ENCODE measurements at places on chromosomes 1 and 21. TPM values are rescaled to one million over a fixed set of nuclear protein-coding genes. Genes with fewer than 3 reads are reported as not detected.

DNA sequence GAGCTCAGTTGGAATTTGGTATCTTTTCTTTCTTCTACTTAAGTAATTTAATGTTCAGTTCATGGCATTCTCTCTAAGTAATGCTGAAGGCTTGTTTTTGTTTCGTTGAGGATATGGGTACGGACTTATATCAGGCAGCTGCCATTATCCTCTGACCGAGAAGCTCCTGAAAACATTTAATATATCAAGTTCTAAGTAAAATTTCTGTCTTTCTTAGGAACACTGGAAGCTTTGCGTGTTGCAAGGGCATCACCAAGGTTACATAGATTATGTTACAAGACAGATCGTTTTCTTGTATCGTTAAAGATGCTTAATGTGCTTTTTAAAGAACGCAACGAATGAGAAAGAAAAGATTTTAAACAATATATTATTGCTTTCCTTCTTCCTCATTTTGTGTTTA lies 1.0 kb upstream of the GALNT2 start:
- DNase-seq, result no peak

DNA sequence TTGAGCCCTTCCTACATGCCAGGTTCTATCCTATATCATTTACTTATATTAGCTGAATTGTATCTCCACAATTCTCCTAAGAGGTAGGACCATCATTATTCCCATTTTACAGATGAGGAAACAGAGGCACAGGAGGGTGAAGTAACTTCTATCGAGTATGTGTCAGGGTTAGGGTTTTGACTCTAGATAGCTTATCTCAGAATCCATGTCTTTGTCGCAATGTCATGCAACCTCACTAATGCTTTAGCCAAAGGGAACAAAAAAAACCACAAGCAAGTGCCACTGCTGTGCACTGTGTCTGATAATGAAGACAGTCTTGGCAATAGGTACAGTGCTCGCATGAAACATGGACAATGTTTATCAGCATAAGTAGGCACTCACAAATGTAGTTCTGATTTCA lies 95.4 kb upstream of the CLDN14 start:
- no peak for DNase-seq

DNA sequence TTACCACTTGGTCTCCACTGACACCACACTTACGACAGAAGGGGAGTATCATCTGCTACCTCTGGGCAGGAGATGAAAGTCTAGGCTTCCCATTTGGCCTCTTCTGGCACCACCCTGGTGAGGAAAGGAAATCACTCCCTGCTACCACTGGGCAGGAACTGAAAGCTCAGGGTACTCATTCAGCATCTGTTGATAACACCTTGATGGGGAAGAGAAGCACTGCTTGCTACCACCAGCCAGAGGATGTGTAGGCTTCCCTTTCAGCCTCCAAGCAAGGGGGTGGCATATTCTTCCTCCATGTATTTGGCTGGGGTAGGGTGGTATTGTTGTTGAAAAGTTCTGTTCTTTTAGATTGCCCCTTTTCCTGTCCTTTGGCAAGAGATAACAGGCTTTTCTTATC lies 115.0 kb downstream of the ACBD6 start:
- DNase-seq, result no peak

DNA sequence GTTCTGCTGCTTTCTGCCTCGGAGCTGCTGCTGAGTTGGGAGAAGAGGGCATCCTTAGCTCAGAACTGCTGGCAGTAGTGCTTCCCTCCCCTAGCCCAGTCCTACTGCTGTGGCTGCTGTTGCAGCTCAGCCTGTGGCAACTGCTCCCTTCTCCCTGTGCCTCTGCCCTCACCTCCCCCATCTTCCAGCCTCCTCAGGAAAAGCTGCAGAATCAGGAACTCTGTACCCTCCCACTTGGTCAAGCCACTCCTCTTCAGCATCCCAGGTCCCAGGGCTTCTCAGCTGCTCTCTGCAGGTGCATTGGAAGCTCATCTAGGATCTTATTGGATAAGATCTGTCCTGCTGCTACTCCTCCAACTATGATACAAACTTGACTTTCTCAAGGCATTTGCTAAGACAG lies 316.7 kb downstream of the BRINP2 start:
- peak; percentile 19 for DNase-seq

DNA sequence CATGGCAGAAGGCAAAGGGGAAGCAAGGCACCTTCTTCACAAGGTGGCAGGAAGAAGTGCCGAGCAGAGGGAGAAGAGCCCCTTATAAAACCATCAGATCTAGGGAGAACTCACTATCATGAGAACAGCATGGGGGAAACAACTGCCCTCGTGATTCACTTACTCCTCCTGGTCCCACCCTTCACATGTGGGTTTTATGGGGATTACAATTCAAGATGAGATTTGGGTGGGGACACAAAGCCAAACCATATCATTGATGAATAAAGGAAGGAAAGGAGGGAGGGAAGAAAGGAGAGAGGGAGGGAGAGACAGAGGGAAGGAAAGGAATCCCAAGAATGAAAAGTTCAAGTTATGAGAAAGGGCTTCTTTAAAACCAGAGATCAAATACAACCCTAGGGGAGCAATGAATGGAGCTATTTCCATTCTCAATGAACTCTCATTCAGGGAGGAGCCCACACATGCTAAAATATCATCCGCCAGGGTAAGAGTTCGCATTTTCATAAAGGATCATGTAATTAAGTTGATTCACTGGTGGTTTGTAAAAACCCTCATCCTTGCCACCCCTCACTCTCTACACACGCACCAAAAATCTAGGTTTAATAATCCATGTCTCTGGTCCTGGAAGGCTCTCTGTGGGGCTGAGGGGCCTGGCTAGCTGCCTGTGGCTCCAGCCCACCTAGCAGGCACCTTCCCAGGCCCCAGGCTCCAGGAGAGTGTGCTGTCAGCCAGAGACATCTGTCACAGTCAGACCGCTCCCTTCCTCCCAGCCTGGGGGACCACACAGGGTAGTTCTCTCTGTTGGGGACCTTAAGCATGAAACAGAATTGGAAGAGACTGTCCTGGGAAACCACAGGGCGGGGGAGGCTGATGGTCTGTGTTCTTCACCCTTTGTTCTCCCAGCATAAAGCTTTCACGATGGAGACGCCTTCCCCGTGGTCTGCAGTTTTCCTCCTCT lies 94.0 kb downstream of the CCDC185 start:
- peak; percentile 57 for DNase-seq

CYP2J2 gene
- total RNA-seq, result 0.52 TPM

- no peak for DNase-seq
Observed at GRCh38 chr1:115229016-115229415, 109.0 kb downstream of the NGF start.

DNA sequence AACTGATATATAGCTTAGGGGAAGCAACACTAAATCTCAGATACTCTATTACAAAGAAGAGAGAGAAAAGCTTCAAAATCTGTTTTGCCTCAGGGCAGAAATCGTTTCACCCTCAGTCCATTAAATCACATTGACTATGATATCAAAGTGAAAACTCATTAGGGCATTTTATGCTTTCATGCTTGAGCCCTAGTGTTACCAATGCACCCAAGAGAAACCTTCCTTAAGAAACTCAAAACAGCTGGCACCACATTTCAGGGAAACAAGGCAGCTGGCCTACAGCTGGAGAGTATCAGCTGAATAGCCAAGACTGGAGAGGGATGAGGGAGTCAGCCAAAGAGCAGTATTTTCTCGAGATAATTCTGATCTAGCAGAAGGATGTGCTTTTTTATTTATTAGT lies 14.9 kb downstream of the COLGALT2 start:
- no peak for DNase-seq

DNA sequence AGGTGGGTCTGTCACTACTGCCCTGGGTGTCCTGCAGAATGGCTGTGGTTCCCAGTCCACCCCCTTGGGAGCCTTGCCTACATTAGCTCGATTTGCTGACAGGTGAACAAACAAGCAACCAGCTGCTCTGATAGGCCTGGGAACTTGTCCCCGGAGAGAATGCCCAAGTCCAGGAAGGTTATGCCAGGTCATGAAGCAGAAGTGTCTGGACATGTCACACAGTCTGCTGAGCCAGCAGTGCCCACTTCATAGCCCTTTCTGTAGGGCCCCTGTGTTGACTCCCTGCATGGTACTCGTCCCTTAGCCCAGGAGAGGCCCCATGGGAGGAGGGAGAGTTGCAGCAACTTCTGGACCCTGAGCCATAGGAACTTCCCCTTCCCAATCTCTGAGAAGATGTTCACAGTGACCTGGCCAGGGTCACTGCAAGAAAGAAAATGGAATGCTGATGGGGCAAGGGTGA lies 31.0 kb downstream of the UCK2 start:
- DNase-seq, result no peak

DNA sequence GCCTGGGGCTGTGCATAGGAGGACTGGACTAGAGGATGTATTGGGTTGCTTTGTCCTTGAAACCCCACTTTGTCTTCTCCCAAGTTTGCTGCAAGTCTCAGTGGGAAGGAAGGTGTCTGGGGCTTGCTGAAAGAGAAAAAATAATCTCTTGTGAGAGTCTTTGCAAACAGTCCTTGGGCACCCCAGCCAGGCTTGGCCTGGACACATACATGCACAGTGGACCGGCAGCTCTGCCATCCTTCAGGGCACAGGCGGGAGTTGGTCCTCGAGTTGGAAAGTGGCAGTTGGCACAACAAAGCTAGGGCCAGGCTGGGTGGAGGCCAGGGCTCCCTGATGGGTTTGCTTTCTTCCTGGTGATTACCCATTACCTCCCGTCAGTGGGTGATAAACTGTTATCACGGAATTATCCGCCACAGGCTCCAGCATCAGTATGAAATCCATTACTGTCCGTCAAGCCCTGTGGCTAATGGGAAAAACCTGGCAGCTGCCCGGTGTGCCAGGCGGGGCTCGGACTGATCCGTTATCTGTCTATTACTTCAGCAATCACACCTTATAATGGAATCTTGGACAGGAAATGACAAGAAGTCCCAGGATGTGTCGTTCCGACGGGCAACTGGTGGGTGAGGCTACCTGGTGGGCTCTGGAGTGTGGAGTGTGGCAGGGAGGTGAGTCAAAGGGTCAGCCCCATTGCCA lies 265.7 kb downstream of the GRIK3 start:
- DNase-seq, result no peak

DNA sequence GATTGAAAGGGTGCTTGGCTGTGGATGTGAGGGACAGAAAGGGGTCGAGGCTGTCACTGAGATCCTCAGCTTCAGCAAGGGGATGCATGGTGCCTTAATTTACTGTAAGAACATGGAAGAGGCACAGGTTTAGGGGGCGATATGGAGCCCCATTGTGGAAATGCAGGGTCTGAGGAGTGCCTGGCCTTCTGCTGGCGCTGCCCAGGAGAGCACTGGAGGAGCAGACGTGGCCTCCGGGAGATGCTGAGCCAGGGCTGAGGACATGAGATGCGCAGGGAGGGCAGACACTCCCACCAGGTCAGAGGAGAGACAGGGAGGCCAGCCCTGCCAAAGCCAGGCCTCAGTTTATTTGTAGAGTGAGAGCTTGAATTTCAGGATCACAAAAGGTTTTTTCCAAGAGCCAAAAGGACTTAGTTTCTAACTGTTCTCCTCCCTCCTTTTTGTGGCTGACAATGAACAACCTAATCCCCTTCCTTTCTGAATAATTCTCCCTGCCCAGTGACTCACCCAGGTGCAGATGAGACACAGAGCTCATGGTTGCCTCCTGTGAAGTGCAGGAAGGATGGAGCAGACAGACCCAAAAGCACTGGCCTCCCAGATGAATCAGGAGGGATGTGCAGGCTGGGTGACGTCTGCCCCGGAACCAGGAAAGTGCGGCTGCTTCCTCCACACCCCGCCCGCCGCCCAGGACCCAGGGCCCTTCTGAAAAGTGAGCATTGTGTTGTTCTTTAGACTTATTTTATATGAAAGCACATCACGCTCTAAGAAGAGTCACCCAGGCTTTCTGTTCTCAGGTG lies 73.0 kb upstream of the TMPRSS2 start:
- peak; percentile 44 for DNase-seq

CR1L gene
- 0.48 TPM for total RNA-seq

DNA sequence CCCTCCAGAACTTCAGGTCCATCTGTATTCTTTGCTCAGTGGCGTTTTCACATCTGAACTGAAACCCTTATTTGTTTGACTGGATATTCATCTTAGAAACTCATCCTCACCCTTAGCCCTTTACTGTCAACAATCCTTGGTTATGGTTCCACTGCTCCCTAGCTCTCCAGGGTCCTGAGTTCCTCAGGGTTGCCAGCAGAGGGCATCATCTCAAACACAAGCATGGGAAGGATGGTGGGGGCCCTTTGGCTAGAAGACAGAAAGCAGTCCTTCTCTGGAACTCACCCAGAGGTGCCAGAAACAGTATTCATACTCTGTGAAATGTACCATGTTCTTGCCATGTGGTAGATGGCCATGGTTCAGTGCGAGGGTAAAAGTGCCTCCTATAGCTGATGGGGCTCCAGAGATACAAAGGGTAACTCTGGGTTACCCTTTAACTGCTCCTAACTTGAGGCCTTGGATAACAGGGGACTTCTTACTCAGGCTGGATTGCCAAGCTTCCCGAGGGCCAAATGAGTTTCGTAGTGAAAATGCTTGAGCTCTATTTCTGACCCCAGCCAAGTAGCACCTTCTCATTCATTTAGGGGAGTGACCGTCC lies 11.3 kb downstream of the NCSTN start:
- peak; percentile 80 for DNase-seq

KCND3 gene
- 0.21 TPM for total RNA-seq

DNA sequence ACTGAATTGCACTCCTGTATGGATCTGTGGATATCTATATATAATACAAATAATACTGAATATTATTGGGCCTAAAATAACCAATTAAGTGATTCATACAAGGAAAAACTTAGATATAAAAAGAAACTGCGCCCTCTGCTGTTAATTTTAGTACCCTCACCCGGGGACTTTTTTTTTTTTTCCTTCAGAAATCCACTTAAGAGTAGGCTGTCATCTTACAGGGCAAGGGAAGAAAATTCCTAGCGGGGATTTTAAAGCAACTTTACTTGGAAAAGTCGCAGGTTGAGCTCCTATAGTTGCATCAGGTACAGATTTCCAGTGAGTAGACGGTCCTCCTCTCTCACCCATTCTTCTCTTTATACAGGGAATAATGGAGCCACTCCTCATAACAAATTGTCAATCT lies 1.3 kb downstream of the NTNG1 start:
- DNase-seq, result peak; percentile 16

GRCh38 chr1:214384373-214385079 lies 103.6 kb downstream of the SMYD2 start:
- DNase-seq, result no peak

SOAT1 gene
- 2.7 TPM for total RNA-seq

TSSK3 gene
- 3.7 TPM for total RNA-seq

CNR2 gene
- total RNA-seq, result not detected

- no peak for DNase-seq
Observed at GRCh38 chr1:3451994-3452865, 2.2 kb upstream of the ARHGEF16 start.

IQCC gene
- 8.7 TPM for total RNA-seq

- no peak for DNase-seq
Observed at GRCh38 chr1:11649237-11649623, 5.0 kb downstream of the FBXO2 start.

GRCh38 chr21:42301371-42302075 lies 13.7 kb downstream of the TFF3 start:
- no peak for DNase-seq

- peak; percentile 36 for DNase-seq
Observed at GRCh38 chr21:31732597-31733550, 956 bp upstream of the SCAF4 start.

MPZ gene
- total RNA-seq, result 5.6 TPM

CCDC17 gene
- 3.0 TPM for total RNA-seq

- no peak for DNase-seq
Observed at GRCh38 chr1:205978676-205979075, 24.5 kb downstream of the RAB7B start.

GRCh38 chr1:44572572-44572879 lies 101.8 kb downstream of the TMEM53 start:
- no peak for DNase-seq

- DNase-seq, result no peak
Observed at GRCh38 chr1:104720741-104721140, 971.0 kb downstream of the AMY1C start.
